ENCODE measurements at places on chromosomes 1 and 21. TPM values are rescaled to one million over a fixed set of nuclear protein-coding genes. Genes with fewer than 3 reads are reported as not detected.

ADAM30 gene
- total RNA-seq = not detected

S100A7A gene
- not detected for total RNA-seq

SELL gene
- not detected for total RNA-seq

MACO1 gene
- 18.5 TPM for total RNA-seq

DYNLT4 gene
- total RNA-seq = not detected

RGS8 gene
- total RNA-seq = not detected

KIAA1614 gene
- total RNA-seq = 0.08 TPM

NBPF4 gene
- total RNA-seq = not detected

FCRL5 gene
- not detected for total RNA-seq

INAVA gene
- total RNA-seq = not detected

GJC2 gene
- 0.16 TPM for total RNA-seq

OR2T2 gene
- not detected for total RNA-seq

FAM151A gene
- not detected for total RNA-seq

PLXNA2 gene
- 0.53 TPM for total RNA-seq

UBXN10 gene
- 0.08 TPM for total RNA-seq

EPHA8 gene
- not detected for total RNA-seq

Measured in SK-MEL-5 (cell line).